ENCODE measurements at places on chromosomes 6 and 20.

DNA sequence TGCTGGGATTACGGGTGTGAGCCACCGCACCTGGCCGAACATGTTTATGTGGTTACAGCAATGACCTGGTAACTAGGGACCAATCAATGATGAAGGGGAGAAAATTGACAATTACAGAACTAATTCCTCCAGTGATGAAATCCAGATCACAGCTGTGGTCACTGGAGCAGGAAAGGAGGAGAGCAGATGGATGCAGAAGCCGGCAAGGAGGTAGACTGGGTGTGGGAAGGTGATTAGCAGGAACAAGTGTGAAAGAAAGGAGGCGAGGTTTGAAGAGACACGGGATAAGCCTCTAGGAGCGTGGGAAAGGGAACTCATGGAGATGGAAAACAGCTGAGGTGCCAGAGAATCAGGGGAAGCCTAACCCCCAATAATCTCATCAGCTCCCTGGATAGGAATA lies 17.2 kb upstream of the SPAG4 start:
- DNase-seq: no peak

GRCh38 chr6:106253172-106253571 lies 72.4 kb downstream of the ATG5 start:
- no peak for DNase-seq

DNA sequence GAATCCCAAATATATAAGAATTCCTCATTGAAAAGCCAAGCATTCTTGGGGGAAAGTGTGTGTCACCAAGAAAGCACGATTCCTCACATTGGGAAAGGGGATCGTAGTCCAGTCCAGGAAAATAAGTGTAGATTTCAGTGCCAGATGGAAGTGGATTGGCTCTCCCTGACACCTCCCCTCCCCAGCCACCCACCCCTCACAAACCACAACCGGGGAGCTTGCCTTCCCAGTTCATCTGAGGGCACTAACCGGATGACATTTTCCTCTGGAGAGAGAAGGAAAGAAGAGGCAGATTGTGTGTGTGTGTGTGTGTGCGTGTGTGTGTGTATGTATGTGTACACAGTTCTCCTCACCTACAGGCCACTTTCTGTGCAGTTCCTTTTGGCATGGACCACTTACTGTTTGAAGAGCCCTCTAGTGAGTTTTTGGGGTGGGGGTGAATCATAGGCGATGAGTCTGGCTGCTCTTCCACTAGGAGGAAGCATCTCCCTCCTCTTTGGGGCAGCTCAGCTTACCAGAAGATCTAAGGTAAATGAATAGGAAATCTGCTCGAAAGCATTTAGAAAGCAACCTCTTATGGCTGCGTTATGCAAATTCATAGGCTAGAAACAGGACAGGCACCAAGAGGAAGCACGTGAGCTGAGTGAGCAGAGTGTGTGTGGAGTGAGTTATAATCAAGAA lies 20.8 kb downstream of the DAAM2 start:
- no peak for DNase-seq

DNA sequence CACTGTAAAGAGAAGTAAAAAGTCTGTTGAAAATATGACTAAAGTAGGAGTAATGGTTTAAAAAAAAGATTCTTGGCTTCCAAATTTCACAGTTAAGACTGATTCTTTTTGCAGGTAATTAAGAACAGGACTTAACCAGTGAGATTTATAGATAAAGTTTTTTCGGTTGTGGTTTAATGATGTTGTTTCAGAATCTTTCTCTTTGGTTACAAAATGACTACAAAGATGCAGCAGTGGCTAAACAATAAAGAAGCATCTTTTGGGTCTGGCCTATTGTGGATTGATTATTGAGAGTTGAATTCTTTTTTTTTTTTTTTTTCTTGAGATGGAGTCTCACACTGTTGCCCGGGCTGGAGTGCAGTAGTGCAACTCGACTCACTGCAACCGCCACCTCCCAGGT lies 109.7 kb downstream of the AKAP7 start:
- DNase-seq: no peak

- DNase-seq: no peak
Observed at GRCh38 chr6:56803594-56803993, 151.3 kb upstream of the BEND6 start.

GRCh38 chr6:126753606-126754005 lies 364.9 kb upstream of the RSPO3 start:
- no peak for DNase-seq

GRCh38 chr20:52972190-52972937 lies at the start of gene TSHZ2:
TSHZ2 (plus strand) TSS chr20:52972358; CDS start chr20:52973294, 936 bp downstream.
- no peak for DNase-seq

GRCh38 chr20:38635721-38636288 lies 34.2 kb downstream of the ARHGAP40 start:
- DNase-seq: no peak

DNA sequence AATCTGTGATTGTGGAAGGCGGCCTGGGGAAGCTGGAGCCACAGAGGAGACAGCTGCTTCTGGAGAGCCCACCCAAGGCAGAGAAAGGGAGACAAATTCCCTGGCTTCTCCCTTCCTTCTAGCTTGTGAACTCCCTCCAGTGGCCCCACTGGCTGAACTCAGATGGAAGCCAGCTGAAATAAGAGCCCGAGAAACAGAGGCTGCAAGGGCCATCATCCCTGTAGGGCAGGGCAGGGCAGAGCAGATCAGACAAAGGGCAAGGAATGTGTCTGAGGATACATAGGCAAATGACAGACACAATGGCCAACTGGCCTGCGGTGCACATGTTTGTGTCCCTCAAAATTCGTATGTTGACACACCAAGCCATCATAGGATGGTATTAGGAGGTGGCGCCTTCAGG lies 25.3 kb downstream of the MDFI start:
- DNase-seq: no peak

GRCh38 chr6:28478518-28478917 lies 35.2 kb upstream of the ZSCAN23 start:
- DNase-seq: no peak

DNA sequence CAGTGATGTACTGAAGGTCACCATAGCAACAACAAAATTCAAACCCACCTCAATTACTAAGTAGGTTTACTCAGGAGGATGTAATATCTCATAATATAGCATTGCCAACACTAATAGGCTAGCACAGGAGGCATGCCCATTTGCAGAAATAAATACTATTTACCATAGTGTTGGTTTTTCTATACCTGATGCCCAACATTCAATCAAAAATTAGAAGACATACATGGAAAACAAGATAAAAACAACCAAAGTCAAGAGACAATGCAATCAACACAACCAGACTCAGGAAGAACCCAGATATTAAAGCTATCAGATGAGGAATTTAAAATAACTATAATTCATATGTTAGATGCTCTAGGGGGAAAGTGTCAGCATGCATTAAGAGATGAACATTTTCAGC lies 14.3 kb upstream of the TXNDC5 start:
- no peak for DNase-seq

DNA sequence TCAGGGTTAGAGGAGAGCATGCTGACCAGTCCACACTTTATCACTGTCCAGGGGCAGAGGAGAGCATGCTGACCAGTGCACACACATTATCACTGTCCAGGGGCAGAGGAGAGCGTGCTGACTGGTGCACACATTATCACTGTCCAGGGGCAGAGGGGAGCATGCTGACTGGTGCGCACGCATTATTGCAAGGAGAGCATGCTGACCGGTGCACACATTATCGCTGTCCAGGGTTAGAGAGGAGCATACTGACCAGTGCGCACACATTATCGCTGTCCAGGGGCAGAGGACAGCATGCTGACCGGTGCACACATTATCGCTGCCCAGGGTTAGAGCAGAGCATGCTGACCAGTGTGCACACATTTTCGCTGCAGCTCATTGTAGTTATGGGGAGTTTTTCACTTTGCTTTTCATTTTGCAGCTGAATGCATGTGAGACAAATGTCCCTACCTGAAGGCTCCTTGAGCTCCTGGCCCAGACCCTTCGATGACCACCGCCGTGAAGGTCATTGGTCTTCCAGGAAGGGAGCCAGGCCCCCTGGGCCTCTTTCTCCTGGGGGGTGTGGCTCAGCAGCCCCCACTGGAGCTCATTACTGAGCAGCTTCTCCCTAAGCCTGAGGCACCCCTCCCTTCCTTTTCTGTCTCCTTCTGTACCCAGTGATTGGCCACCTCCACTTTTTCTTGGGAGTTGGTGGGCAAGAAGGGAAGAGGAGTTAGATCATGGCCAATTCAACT lies 178.8 kb upstream of the AFDN start:
- no peak for DNase-seq

DNA sequence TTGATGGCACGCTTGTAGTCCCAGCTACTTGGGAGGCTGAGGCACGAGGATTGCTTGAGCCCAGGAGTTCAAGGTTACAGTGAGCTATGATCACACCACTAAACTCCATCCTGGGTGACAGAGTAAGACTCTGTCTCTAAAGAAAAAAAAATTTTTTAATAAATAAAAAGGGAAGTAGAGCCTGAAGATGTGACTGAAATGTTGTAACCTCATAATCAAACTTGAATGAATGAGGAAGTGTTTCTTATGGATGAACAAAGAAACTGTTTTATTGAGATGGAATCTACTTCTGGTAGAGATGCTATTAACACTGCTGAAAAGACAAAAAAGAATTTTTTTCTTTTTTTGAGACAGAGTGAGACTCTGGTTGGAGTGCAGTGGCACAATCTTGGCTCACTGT lies 6.7 kb downstream of the MAK start:
- DNase-seq: no peak

- no peak for DNase-seq
Observed at GRCh38 chr6:25558155-25558817, 93.7 kb upstream of the SCGN start.

- DNase-seq: no peak
Observed at GRCh38 chr6:111524735-111525134, 41.7 kb upstream of the REV3L start.

DNA sequence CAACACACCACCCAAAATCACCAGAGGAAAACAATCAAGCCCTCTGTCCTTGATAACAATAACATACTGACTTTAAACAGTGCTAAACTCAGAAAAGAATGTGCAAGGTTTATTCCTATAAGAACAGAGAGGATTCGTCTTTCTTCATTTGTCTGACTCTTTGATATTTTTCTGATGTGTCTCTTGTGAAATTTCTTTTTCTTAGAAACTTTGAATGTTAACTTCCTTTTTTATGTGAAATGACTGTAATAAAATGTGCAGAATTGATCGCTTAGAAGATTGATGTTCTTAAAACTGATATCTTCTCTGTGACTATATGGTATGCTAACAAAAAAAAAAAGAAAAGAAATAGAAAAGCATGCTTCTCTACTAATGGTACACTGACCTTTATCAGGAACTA lies 947.4 kb upstream of the CITED2 start:
- peak; percentile 3 for DNase-seq

DNA sequence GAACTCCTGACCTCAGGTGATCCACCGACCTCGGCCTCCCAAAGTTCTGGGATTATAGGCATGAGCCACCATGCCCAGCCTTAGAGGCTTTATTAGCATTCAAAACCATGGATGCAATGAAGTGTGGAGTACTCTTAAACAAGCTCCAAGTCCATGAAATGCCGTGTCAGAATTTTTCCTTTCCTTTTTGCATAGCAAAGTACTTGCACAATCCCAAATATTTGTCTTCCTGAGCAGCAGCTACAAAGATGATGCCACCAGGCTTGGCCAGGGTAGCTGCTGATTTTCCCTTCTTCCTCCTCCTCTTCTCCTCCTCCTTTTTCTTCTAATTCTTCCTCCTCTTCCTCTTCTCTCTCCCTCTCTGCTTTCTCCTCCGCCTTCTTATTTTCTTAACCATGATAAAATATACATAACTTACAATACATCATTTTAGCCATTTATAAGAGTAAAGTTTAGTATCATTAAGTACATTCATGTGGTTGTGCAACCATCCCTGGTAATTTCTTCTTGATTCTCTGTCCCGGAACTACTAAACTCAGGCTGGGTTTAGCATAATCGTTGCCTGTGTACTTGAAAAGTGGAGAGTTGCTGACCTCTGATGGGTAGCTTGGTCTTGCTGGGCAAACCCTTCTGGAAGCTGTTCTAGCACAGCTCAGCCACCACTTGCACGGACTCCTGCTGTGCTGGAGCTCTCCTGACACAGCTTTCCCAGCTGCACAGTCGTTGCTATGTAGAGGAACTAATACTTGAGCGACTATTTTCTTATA lies 20.3 kb downstream of the MUCL3 start:
- no peak for DNase-seq

DNA sequence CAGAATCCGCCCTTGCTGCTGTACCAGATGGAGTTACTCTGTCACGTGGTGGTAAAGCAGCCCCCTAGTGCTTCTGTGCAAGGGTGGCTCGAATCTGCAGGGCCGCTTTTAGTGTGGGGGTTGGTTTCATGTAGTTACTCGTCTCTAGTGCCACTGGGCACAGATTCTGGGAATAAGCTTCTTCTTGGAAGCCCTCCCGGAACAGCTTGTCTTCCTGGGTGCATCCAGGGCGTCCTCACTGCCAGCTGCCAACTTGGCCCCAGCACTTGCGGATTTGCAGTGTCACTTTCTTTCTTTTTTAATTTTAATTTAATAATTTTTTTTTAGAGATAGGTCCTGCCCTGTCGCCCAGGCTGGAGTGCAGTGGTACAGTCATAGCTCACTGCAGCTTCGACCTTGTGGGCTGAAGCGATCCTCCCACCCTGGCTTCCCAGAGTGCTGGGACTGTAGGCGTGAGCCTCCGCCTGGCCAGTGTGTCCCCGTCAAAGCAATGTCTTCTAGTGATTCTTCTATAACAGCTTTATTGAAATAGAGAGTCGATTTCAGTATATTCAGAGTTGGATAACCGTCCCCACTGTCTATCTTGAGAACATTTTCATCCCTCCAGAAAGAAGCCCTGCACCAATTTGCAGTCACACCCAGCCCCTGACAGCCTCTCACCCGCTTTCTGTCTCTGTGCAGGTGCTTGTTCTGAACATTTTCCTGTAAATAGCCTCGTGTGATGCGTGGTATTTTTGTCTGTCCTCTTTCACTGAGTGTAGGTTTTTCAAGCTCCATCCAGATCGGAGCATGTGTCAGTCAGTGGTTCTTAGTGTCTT lies 25.9 kb downstream of the PYGB start:
- no peak for DNase-seq

- no peak for DNase-seq
Observed at GRCh38 chr20:2756056-2756611, 44.3 kb downstream of the CPXM1 start.

GRCh38 chr6:156273065-156273711 lies 504.0 kb upstream of the ARID1B start:
- no peak for DNase-seq

- no peak for DNase-seq
Observed at GRCh38 chr20:9616455-9616805, 102.0 kb downstream of the LAMP5 start.

GRCh38 chr6:48401016-48401415 lies 290.0 kb upstream of the PTCHD4 start:
- no peak for DNase-seq

GRCh38 chr6:43771210-43771857 lies 1.3 kb downstream of the VEGFA start:
- DNase-seq: no peak

DNA sequence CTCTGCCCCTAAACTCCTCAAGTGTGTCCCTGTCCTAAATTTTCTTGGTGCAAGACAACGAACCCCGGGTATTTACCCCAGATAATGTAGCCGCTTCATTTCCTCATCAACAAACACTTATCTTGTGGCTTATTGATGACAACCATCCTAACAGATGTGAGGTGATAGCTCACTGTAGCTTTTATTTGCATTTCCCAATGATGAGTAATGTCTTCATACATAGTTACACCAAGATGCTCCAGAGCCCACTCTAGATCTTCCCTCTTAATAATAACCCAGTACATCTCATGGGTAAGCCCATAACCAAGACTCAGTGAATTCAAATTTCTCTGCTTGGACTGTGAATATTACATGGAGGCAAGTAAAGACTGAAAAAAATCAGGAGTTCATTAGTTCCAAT lies 48.2 kb upstream of the BEND6 start:
- no peak for DNase-seq

- peak; percentile 64 for DNase-seq
Observed at GRCh38 chr6:24766680-24767462, 7.9 kb upstream of the GMNN start.

- no peak for DNase-seq
Observed at GRCh38 chr20:4730780-4731179, 9.1 kb downstream of the PRND start.
